ENCODE measurements at places on chromosomes 3 and 15.

- DNase-seq, result peak; percentile 45
Measured at GRCh38 chr3:140736863-140737460, 59.1 kb downstream of the TRIM42 start.

DNA sequence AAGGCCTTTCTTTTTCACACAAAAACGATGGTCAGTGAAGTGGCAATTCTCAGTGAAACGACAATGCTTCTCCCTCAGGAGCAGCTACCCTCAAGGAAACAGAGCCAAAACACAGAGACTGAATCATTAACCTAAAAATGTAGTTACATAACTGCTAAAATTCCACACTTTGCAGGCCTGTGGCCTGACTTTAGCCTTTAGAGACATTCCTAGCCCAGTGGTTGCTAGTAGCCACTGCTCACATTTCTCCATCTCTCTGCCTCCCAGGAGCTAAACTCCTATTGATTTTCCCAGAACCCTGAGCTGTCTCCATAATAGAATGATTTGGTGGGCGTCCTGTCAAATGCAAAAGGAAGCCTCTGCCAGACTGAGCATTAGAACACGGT, 630.1 kb upstream of the KCNMB2 start:
- no peak for DNase-seq

DNA sequence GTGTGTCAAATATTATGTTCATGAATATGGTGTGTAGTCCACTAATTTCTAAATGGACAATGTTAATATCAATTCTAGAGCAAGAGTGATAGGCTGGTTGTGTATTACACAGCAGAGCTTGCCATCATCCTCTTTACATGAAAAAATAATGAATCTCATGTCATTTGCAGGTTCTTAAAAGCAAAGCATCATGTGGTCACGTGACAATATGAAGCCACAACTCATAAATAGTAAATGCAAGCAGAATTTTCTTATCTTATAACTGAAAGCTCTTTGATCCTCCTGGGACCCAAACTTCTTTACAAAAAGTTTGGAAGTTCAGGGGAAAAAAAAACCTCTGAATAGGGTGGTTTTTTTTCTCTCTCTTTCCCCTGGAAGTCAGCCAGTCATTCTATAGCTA, 26.9 kb upstream of the LRRN1 start:
- DNase-seq, result no peak

DNA sequence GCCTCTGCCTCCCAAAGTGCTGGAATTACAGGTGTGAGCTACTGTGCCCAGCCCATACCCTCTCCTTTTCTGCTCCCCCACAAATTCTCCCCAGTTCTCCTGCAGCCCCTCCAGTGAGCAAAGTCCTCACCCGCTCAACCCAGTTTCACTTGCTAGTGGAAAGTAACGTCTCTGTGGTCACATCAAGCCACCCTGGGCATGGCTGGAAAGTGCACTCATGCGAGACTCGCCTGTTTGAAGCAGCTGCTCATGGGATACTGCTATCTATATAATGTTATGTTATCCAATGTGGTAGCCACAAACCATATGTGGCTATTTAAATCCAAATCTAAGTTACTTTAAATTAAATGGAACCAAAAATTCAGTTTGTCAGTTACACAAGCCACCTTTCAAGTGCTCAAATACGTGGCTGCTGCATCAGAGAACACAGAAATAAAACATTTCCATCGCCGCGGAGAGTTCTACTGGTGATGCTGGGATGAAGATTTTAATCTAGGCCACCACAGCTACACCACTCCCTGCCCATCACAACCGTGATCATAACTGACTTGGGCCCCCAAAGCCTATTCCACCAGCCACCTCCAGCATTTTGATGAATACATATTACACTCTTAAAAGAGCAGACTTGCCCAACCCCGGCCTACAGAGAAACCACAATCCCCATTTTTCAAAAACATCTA, 119.4 kb downstream of the LIPC start:
- DNase-seq, result no peak

DNA sequence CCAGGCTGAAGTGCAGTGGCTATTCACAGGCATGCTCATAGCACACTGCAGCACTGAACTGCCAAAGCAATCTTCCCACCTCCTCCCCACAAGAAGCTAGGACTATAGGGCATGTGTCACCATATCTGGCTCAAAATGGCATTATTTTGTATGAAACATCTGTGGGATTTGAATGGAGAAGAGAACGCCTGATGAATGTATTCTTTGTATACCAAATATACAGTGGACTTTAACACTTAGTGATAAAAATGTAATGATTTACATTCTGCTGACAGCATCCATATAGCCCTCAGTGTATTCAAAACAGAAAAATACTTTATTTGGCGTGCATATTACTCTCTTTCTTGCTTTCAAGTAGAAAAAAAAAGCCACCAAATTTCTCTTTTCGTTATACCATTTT, 257.8 kb downstream of the FOXP1 start:
- DNase-seq, result no peak

GRCh38 chr15:85993116-85993515, 86.6 kb upstream of the AGBL1 start:
- no peak for DNase-seq

DNA sequence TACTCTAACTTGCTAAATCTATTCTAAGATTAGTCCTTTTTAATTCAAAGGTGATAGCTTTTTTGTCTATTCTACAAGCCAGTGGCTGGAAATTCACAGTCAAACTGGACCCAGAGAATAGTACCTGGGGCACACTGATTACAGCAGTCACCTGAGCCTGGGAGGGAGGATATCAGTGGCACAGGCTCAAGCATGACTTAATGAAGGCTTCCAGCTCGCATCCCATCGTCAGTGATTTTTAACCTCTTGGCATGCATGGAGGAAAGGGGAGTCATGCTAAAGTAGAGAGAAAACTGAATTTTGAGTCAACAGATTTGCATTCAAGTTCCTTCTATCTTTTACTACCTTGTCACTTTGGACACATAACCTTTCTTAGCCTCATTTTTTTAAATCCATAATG, 24.8 kb downstream of the GOLIM4 start:
- no peak for DNase-seq
